Activated CD4-positive, alpha-beta memory T cell treated with anti-CD3 and anti-CD28 coated beads for 36 hours (primary cell): ENCODE measurements at places on chromosomes 2 and 18. TPM values are rescaled to one million over a fixed set of nuclear protein-coding genes. Genes with fewer than 3 reads are reported as not detected.

GRCh38 chr2:146125551-146125950 is 1605.6 kb upstream of the ZEB2 start:
- DNase-seq = no peak

- DNase-seq = no peak
These were observed 7.4 kb upstream of the NAB1 start for GRCh38 chr2:190641469-190641868.

DNA sequence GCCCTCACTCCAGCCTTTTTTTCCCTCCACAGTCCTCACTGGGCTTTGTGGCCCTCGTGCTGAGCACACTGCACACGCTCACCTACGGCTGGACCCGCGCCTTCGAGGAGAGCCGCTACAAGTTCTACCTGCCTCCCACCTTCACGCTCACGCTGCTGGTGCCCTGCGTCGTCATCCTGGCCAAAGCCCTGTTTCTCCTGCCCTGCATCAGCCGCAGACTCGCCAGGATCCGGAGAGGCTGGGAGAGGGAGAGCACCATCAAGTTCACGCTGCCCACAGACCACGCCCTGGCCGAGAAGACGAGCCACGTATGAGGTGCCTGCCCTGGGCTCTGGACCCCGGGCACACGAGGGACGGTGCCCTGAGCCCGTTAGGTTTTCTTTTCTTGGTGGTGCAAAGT is 39.4 kb downstream of the STEAP3 start:
- DNase-seq = no peak

DNA sequence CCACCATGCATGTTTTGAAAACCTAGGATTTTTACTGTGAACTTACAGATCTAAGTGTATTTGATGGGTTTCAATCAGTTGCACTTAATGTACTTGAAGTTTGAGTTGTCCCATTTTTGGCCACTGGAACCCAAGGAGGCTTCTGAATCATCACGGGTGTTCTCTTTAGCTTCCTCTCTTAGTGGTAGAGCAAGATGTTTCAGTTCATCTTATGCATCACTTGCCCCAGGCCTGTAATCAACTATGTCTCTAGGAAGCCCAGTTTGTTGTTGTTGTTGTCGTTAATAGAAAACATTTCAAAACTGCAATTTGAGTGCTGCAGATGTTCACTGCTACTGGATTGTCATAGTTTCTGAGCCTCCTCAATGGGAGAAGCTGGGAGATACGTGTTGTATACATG is 97.0 kb downstream of the FHOD3 start:
- no peak for DNase-seq

- no peak for DNase-seq
These were observed 100.0 kb upstream of the HDAC4 start for GRCh38 chr2:239500574-239501550.

GRCh38 chr2:180690611-180691010 is 289.8 kb upstream of the UBE2E3 start:
- no peak for DNase-seq

DNA sequence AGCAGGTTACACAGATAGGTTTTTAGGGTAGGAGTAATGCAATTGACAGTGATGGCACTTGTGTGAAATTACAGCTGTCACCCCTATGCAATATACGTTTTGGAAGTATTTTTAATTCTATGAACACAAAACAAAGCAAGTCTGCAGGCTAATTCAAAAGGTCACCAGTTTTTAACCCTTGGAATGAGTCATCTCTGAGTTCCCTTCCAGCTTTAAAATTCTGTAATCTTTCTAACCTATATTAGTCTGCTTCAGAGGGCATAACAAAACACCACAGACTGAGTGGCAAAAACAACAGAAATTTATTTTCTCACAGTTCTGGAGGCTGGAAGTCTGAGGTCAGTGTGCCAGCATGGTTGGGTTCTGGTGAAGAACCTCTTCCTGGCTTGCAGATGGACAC is 596.9 kb upstream of the HNMT start:
- no peak for DNase-seq

DNA sequence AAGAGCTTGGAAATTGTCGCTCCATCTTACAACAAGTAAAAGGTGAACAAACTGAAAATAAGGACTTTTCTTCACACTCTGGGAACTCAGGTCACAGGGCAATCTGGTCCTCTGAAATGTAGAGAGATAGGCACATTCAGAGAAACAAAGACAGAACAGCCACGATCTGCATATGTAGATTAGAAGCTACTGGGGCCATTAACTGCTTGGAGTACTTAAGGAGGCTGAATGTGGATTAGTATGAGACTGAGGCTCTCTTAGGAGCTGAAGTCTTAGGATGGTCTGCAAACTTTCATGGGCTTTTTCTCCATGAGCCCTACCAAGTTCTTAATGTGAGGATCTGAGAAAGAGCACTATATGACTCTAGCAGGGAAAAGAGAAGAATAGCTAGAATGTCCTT is 265.3 kb upstream of the NXPH2 start:
- DNase-seq = no peak

GRCh38 chr2:84919885-84920580 is 14.6 kb downstream of the TMSB10 start:
- peak; percentile 74 for DNase-seq

DNA sequence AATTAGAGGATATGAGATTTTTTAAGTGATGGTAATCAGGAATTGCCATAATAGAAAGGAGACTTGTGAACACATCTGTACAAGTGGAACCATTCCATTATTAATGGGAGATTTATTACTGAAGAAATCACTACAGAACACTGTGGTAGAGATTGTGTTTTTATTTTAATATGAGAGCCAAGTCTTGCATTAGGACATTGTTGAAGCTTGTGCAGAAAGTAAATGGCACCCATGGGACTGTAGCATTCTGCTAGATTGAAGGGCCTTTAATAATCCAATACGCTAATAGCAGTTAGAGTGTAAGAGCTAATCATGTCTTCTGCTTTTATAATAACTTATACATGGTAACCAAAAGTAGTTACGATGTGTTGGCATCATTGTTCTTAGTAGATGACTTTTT is 83.6 kb downstream of the VRK2 start:
- no peak for DNase-seq

Gene HSBP1L1
- total RNA-seq = 8.5 TPM

Gene PER2
- total RNA-seq = 5.5 TPM

Gene RFTN2
- not detected for total RNA-seq

Gene TRIM54
- total RNA-seq = not detected

Gene AQP12A
- total RNA-seq = not detected

Gene GPR155
- total RNA-seq = 9.2 TPM
